ENCODE measurements at places on chromosomes 5 and 9.
A peak's percentile ranks its signal among the peaks of the same experiment; 100 is the strongest.

GRCh38 chr5:54518818-54519508, 1.4 kb downstream of the SNX18 start:
- no peak for DNase-seq

DNA sequence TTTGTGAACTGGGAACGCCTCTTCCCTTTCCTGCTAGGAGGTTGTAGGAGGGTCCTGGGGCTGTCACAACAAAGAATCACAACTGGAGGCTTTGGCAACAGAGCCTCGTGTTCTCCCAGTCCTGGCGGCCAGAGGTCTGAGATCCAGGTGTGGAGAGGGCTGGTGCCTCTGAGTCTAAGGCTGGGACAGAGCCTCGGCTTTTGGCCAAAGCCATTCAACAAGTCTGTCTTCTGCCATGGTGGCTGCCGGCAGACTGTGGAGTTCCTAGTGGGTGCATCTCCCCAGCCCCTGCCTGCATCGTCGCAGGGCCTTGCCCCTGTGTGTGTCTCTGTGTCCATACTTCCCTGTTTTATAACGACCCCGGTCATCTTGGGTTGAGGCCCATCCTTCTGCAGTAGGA, 9.5 kb upstream of the IRX4 start:
- DNase-seq: no peak

DNA sequence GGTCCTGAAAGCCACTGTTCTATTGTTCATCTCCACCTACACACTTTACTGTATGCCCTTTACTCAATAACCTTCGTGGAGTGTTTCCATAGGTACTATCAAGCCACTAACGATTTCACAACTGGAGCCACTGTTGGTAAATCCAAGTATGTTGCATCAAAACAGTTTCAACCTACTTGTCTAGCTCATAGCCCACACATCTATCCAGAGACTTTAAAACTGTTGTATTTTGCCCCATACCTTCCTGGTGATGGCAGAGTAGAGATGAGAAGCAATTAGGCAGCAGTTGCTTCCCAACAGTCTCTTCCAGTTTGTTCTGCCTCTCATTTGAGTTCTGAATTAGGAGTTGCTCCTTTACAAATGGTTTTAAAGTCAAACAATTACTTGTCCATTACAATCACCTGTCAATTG, 607 bp downstream of the FAXDC2 start:
- DNase-seq: no peak

DNA sequence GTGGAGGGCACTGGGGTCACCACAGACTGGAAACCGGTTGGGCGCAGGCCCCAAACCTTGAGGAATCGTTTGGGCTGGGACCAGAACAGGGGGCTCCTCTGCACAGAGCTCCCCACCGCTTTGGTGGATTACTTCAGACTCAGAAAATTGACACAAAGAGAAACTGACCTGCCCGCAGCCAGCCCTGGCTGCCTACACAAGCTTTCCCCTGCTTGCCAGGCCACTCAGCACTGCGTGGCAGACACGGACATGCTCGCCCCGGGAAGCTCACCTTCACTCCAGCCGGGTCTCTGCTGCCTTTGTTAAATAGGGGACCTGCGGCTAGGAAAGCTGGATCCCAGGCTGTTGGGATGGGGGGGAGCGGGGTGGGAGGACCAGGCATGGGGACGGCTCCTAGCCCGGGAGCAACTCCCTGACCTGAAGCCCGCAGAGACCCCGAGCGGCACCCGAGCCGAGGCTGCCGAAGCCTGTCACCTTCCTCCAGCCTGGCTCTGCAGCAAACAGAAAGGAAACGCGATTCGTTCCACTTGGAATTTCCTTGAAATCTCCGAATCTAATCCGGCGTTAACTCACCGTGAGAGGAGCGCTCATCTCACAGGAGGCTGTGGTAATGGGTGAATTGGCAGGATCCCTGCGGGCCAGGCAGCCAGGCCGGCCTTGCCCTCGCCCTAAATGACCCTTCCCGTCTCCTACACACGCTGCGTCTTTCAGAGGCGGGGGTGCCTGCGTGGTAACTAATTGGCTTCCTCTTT, 8.8 kb downstream of the PAX5 start:
- DNase-seq: no peak

DNA sequence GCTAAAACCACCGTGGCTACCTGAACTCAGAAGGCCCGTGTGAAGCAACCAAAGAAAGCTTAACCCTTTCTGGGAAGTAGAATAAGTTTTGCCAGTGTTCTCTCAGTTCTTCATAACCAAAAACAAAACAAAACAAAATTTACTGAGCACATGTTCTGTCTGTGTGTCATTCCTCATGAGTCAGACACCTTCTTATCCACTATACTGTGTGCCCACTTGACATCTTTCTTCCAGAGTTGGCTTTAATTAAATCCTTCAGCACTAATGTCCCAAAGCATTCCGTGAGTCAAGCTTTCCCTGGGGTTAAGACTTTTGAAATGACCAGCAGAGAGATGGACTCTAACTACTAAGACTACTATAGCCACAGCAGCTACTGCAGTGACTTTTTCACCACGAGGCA, 61.3 kb downstream of the GLIS3 start:
- peak; percentile 67 for DNase-seq

DNA sequence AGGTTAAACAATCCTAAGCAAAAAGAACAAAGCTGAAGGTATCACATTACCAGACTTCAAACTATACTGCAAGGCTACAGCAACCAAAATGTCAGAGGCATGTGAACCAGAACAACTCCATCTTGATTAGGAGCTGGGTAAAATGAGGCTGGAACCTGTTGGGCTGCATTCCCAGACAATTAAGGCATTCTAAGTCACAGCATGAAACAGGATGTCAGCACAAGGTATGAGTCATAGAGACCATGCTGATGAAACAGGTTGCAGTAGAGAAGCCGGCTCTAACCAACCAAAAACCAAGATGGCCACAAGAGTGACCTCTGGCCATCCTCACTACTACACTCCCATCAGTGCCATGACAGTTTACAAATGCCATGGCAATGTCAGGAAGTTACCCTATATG, 252.0 kb downstream of the RASEF start:
- peak; percentile 51 for DNase-seq

- DNase-seq: no peak
These were observed 5.3 kb downstream of the LNPEP start for GRCh38 chr5:96941140-96941539.

DNA sequence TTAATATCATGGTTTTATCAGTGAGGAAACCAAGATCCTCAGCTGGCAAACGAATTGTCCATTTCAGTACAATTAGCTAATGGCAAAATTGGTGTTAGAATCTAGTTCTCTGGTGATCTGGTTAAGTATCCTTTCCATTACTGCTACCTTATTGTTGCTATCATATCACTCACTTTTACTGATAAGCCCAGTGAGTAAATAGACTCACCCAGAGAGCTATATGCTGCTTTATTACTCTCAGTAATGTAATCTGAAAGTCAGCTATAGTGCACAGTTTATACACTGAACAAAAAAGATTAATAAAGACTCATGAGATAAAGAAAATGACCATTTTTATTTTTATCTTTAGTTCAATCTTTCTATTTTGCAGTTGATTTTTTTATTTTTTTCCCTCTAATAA, 95.0 kb downstream of the DMAC1 start:
- no peak for DNase-seq

DNA sequence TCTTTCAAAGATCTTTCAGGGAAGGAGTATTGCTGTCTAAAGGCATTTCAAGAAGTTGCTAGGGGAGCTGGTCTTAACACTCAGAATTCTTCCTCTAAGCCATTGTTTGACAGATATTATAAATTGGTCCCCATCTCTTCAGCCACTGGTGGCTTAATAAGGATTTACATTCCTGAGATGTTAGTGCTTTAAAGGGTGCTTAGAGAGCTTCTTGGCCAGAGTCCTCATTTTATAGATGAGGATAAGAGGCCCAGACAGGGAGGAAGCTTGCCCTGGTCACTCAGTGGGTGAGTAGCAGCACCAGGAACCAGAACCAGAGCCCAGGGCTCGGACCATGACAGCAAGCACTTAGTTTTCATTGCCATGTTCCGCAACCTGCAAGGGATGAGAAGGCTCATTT, 53.2 kb downstream of the GALNT10 start:
- DNase-seq: peak; percentile 49

- DNase-seq: no peak
These were observed 1219.4 kb upstream of the C9orf72 start for GRCh38 chr9:28792716-28793115.

DNA sequence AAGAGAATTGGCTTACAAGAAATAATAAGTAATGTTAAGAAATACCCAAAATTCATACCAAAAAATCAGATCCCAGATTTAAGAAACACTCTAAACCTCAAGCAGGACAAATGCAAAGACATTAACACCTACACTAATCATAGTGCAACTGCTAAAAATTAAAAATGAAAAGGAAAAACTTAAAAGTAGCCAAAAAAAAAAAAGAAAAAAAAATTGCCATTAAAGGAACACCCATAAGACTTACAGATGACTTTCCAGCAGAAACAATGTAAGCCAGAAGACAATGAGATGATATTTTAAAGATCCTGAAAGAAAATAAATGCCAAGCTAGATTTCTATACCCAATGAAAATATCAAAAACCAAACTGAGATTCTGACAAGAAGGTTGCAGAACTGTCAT, 101.5 kb downstream of the DENND1A start:
- DNase-seq: no peak

DNA sequence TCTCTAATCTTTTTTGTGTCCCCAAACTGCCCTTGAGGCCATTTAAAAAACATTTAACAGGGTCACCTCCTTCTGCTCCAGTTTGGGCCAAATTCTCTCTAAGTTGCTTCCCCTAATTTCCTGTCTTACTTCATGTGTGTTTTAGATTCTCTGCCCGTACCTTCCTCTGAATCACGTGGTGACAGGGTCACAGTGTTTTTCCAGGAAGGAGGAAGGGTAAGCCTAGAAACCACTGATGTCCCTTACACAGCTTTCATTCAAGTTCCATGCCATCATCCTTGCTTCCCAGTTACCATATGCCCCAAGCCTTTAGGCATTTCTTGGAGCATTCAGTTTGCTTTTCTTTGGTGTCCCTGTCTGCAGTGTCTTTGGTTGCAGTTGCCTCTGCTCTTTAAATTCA, 42.4 kb upstream of the MACIR start:
- no peak for DNase-seq

DNA sequence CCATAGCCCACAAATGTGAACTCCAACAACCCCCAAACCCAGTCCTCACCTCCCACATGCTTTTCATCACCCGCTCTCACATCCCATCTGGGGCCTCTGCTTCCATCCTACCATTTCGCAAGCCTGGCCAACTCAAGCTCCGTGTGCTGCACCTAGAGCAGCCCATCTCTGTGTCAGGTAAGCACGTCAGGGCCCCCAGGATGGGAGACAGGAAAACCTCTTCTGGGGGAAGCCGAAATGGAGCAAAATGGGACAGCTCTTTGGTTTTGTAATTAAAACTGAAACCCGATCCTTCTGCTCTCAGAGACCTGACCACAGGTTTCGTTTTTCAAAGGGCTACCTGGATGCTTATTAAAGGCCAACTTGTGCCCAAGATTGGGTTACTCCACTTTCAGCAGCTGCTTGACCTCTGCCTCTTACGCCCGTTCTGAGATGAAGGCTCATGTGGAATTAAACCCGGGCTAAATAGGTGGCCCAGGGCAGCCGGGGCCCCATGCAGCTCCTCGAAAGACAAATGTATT, 287.7 kb downstream of the SLIT3 start:
- DNase-seq: no peak

DNA sequence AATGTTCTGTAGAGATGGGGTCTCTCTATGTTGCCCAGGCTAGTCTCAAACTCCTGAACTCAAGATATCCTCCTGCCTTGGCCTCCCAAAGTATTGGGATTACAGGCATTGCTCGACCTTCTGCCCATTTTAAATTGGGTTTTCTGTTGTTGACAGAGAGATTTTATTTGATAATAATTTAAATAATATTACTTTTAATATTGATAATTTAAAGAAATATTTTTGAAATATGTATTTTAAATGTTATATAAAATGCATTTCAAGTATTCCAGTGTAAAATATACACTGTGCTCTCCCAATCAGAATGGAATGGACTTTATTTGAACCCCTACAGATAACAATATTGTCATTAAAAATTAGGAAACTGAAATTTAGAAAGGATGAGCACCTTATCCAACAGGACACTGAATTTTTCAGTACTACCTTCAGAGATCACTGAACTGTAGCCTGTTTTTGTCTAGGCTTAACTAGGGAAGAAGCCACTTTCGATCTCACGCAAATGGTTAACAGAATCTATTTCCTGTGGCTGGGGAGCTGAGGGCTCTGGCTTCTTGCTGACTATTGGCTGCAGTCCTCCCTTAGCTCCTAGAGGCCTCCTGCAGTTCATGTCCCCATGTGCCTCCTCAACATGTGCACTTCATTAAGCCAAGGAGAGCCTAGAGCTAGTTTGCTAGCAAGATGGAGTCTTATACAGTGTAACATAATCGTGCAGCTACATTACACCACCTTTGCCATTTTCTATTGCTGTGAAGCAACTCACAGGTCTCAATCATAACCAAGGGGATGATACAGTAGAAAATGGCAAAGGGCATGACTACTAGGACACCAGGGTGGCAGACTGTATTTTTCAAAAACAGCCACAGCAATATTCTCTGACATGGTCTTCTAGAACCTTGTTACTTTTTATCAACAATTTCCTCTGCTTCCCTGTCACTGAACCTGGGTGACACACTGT, 150.0 kb downstream of the CDC42SE2 start:
- peak; percentile 69 for DNase-seq

DNA sequence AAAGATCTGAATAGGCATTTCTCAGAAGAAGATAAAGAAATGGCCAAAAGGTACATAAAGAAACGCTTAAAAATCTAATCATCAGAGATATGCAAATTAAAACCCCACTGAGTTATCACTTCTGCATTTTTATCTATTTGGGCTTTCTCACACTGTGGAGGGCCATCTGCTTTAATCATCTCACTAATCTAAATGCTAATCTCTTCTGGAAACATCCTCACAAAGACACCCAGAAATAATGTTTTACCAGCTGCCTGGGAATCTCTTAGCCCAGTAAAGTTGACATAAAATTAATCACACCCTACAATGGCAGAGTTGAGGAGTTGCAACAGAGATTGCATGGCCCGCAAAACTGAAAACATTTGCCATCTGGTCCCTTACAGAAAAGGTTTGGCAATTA, 407.9 kb upstream of the CYLC2 start:
- DNase-seq: no peak

DNA sequence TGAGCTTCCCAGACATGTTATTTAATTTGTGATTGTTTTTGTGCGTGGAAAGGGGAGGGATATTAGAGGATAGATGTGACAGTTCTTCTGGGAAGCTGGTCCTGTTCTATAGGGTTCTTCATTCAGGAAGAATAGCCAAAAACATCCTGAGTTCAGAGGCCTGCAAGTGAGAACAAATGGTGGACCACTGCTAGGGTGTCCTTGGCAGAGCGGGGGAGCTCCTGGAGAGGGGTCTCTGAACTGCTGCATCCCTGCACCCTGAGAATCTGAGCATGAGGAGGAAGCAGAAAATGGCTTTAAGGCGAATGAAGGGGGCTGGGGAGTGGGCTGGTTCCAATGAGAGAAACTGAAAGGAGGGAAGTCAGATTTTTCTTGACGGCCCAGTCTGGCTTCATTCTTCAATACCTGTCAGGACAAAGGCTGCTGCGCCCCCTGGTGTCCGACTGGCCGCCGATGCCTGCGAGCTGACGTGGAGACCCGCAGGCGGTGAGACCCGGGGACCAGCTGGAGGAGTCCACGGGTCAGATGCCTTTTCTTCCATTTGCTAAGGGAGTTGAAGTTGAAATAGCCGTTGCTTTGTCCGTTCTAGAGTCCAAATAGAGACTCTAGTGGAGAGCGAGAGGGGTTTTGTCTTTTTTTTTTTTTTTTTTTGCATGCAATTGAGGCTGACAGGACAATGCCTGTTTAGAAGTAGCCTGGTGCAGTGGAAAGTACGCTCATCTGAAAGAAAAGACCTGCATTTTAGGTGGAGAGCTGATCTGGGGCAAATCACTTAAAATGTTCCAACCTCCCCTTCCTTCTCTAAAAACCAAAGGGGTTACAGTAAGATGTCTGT, 39.5 kb upstream of the NFIB start:
- DNase-seq: peak; percentile 75

GRCh38 chr9:34654323-34655051, 2.5 kb downstream of the IL11RA start:
- DNase-seq: peak; percentile 91

All from fibroblast of skin of scalp (primary cell).